CD4-positive, alpha-beta T cell treated with Interleukin-10 for 1 hour (primary cell): ENCODE measurements at places on chromosomes 2 and 18.
A peak's percentile ranks its signal among the peaks of the same experiment; 100 is the strongest.

DNA sequence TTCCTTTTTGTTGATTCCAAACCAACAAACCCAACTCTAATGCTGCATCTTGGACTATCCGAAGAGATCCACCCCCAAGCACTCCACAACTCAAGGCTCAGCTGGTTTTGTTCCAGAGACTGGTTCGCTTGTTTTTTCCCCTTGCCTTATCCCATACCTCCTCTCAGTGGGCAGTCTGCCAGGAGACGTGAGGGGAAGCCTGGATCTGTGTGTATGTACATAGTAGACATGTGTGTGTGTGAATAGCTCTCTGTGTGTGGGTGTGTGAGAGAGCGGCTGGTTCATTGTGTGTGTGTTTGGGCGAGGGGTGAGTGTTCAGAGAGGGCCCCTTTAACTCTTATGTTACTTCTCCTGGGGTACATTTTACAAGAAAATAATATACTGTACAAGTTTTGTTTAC lies 94.4 kb downstream of the NRP2 start:
- no peak for DNase-seq

GRCh38 chr2:118496467-118496866 lies 351.0 kb downstream of the EN1 start:
- no peak for DNase-seq

GRCh38 chr18:21522530-21522929 lies 78.0 kb downstream of the ESCO1 start:
- DNase-seq, result no peak

DNA sequence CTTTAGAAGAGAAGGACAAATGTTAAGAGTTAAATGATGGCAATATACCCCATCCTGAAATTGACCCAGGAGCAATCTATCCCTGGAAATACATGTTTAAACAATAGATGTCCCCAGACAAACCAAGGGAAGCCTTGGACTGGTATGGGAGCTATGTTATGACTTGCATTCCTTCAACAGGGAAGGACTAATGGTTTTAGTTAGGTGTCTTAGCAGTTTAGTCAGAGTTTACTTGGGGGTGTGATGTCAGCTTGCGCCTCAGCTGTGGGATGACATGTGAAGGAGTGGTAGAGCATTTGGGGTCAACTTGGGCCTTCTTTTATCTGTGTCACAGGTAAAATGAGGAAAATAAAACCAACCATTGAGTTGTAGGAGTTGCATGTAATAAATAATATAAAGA lies 36.8 kb downstream of the SPC25 start:
- no peak for DNase-seq

DNA sequence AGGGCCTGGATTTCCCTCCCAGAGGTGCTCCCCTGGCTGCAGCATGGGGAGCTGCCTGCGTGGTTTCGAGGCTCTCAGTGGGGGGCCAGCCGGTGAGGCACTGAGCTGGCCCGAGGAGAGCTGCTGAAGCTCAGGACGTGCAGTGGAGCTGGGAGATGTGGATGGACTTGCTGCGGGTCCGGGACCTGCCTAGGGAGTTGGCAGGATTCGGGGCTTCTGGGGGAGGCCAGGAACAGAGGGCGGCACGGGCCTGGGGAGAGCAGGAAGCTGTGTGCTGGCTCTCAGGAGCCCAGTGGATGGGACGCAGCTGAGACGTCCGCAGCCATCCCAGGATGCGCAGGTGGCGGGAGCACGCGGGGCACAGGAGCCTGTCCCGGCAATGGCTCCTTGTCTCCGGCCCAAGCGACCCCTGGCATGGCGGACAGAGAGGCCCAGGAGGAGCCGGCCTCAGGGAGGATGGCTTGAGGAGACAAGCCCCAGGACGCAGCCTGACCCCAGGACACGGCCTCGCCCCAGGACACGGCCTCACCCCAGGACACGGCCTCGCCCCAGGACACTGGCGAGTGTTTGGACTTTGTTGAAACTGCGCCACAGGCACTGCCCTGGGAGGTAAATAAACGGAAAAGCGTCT lies 116.1 kb downstream of the NFATC1 start:
- no peak for DNase-seq

- DNase-seq, result no peak
These were observed 99.2 kb upstream of the FOSL2 start for GRCh38 chr2:28293416-28293815.

DNA sequence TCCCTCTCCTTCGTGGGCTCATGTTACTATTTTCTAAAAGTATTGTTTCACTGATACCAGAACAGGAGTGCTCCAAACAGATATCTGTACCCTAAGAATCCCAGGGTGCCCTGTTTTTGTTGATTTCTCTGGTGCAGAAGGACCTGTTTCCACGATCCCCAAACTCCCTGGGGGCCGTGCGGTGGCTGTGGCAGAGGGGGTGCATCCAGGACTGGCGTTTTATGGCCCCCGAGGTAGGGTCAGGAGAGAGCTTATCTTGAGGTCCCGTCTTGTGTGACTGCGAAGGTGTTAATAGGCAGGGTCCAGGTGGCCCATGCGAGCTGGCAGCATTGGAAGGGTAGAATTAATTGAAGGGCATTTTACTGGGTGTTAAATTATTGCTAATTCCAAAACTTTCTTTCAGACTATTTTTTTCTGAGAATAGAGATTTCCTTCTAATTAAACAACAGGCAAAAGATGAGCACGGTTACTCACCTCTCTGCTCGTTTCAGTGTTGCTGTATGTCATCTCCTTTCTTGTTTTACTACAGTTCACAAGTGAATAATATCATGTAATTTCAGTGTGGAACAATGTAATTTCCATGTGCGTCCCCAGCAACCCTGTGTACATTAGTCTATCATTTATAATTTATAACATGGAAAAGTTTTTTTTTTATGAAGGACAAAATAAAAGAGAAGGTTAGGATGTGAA lies 8.2 kb downstream of the TWIST2 start:
- DNase-seq, result no peak

DNA sequence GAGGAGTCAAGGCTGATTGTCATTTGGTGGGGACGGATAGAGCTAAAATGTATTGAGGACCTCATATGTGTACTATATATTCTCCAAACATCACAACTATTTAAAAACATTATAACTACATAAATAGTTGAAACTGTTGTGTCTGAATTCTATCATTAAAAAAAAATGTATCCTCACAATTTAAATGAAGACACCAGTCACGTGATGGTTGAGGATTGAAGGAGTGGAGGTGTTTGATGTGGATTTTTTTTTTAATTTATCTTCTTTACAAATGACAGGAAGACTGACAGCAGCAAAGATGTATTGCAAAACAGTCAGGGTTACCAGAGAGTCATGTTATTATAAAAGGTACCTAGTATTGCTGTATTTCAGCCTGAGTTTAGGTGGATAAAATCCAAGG lies 30.0 kb downstream of the GNAL start:
- no peak for DNase-seq

- no peak for DNase-seq
These were observed 54.9 kb downstream of the VRK2 start for GRCh38 chr2:58101500-58101899.

GRCh38 chr18:63150942-63151421 lies 168.6 kb downstream of the BCL2 start:
- no peak for DNase-seq

- DNase-seq, result no peak
These were observed 85.3 kb upstream of the EFEMP1 start for GRCh38 chr2:56008661-56009431.

DNA sequence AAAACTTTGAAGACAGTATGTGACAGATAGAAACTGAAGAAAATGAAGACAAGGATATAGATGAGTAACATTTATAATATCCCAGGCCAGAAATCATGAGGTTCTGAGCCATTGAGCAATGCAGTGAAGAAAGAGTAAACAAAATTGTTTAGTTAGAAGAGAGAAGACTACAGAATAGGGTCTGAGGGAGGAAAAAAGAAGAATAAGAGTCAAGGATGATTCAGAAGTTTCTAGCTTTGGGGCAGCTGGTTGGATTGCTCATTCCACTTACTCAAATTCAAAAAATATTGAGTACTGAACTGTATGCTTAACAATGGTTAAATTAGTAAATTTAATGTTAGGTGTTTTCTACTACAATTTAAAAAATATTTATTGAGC lies 155.0 kb upstream of the OTX1 start:
- DNase-seq, result no peak

DNA sequence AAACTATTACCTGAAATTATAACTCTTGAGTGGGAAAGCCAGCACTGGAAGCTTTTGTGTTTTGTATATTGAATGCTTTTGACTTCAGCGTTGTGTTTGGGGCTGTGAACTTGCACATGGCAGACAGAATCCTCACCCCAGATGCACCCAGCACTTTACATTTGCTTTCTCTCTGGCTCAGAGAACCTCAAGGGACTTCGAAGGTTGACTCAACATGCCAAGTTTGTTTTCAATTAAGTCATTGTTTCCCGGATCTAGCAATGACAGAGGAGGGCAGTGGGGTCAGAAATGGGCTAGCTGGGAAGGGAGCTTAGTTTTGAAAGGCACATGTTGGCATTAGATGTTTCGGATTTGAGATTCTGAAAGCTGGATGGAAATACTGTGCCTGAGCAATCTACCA lies 22.4 kb downstream of the TET3 start:
- DNase-seq, result no peak

- DNase-seq, result no peak
These were observed 1780.3 kb upstream of the LRRTM1 start for GRCh38 chr2:82084679-82085392.

DNA sequence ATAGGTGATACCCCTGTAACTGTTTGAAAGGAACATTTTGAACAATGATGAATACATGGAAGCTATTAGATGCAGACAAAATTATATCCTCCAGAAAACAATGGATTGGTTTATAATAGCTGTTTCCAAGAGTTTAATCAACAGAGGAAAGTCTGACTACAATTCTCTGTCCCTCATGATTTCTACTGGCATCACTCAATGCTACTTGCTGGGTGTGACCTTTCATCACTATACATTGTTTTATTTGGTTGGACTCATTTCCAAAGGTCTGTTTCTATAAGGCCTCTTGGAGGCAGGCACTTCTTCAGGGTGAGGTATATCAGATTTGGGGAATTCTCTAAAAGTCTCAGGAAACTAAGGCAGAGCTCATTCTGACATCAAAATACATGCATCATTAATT lies 636.1 kb upstream of the SLC8A1 start:
- no peak for DNase-seq

DNA sequence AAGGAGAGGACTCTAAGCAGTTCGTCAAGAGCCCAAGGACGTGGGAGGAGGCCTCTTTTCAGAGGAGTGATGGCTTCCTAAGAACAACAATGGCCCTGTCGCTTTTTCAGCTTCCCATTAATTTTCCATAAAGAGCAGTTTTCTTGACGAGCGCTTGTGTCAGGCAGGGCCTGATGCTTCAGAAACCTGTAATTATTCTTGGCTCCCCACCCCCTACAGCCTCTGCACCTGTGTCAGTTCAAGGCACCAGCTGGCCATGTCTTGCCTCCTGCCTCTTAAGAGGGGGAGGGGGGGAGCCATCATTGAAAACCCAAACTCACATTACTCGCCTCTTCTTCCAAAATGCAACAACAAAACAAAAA lies 32.3 kb downstream of the KLF7 start:
- no peak for DNase-seq

DNA sequence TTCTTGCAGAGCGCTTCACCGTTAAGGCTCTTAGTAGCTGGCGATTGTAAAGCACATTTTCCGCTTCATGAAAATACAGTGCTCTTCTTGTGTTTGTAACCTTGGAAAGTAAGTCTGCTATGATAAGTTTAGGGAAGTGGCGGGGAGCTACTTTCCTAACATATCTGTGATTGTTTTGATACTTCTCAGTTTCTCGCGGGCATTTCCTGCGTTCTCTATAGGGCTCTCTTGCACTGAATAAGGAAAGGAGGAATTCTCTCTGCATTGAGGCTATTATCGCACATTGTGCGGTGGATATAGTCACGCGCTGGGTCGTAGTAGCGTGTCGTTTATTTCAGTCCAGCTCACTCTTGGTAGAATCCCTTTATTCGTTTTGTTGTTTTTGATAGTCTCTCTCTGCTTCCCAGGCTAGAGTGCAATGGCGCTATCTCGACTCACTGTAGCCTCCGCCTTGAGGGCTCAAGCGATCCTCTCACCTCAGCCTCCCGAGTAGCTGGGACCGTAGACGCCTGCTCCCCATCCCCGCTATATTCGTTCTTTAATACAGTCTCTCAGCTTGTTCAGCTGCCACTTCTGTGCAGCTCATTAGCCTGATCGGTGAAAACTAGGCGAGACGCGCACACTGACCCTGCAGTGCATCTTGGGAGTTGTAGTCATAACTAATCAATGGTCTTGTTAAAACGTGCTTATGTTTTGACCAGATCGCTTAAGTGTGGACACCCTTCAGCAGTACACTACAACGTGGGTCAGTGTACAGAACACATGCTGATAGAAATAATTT lies 1.0 kb upstream of the PPP4R3B start:
- peak; percentile 69 for DNase-seq

DNA sequence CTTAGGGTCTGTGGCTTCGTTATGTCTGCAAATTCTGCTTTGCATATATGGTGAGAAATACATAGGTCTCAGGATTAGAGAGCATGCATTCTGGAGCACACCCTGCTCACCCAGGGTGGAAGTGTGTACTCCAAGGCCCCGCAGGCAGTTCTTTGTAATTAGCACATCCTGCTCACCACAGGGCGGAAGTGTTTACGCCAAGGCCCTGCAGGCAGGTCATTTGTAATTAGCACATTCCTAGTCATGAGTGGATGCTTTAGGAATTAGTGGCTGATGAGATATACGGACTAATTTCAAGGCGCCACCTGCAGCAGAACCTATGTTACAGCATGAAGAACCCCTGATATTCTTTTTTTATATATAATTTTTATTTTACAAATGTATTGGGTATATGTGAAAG lies 4.2 kb downstream of the ALLC start:
- no peak for DNase-seq

GRCh38 chr2:229748950-229749349 lies 34.6 kb upstream of the DNER start:
- DNase-seq, result no peak

- no peak for DNase-seq
These were observed 60.1 kb upstream of the ACTR3 start for GRCh38 chr2:113829761-113830160.

- no peak for DNase-seq
These were observed 923.2 kb downstream of the CPS1 start for GRCh38 chr2:211479536-211480150.

GRCh38 chr18:38948436-38948835 lies 1382.8 kb upstream of the CELF4 start:
- DNase-seq, result no peak

DNA sequence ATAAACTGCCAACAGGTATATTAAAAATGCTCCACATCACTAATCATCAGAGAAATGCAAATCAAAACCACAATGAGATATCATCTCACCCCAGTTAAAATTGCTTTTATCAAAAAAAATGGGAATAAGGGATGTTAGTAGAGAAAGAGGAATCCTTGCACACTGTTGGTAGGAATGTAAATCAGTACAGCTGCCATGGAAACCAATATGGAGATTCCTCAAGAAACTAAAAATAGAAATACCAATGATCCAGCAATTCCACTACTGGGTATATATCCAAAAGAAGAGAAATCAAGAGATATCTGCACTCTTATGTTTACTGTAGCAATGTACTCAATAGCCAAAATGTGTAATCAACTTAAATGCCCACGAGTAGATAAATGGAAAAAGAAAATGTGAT lies 40.6 kb downstream of the ZRANB3 start:
- no peak for DNase-seq
